Stimulated activated naive CD8-positive, alpha-beta T cell treated with anti-CD3 and anti-CD28 coated beads, Interleukin-15, amount 100 ng/mL, for 72 hours (primary cell): ENCODE measurements at places on chromosomes 7 and 10.

DNA sequence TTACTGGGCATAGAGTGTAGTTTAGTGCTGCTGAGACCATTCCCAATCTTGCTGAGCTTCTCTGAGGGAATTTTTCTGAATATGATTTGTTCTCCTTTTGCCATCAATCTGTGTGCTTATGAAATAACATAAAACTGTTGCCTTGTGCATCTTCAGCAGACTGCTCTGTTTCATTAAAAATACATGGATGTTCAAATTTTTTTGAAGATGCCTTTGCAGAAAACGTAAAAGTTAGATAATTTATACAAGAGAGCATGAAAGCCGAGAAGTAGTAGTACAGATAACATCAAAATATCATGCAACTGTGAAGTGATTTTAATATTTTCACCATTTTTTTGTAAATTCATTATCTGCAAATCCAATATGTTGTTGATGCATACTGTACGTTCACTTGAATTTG, 174.7 kb upstream of the CSTF2T start:
- DNase-seq: no peak

- no peak for DNase-seq
Observed at GRCh38 chr7:136116186-136116585, 139.0 kb upstream of the MTPN start.

DNA sequence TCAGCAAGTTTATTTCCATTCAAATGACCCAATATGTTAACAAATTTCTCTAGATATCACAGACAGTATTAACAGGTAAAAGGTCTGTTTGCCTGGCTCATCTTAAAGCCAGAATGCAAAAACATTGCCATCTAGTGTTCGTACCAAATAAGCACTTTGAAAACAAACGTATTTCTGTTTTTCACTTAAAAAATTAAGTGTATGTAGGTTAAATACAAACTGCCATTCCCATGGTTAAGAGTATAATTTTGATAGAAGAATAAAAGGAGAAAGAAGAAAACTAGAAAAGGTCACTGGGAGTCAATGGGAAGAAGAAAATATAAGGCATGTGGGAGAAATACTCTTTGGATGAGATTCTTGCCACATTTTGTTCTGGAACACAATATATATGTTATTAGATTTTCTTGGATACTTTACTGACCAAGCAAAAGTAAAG, 51.0 kb downstream of the ORC5 start:
- no peak for DNase-seq

GRCh38 chr10:13716081-13717071, 129.6 kb downstream of the PRPF18 start:
- no peak for DNase-seq

DNA sequence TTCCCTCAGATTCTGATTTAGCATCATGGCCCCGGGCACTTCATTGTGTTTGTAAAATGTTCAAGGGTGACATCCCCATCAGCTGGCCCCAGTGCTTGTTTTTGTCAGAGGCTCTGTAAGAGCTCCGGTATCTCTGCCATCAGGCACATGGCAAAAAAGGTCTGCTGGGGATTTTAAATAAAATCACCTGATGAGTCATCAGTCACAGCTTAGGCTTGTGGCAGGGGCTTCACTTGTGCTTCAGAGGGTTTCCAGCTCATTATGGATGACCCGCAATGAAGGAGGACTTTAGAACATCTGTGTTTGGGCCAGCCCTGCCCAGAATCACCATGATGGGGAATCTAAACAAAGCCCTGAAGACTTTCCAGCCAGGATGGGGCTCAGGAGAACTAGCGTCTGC, 259.9 kb downstream of the ZEB1 start:
- no peak for DNase-seq

DNA sequence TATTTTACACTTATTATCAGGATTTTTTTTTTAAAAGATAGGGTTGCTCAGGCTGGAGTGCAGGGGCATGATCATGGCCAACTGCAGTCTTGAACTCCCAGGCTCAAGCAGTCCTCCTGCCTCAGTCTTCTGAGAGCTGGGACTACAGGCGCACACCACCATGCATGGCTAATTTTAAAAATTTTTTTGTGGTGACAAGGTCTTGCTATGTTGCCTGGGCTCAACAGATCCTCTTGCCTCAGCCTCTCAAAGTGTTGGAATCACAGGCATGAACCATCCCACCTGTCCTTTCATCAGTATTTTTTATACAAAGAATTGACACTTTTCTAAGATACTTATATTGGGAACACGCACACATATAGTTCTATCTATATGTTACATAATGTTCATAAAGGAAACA, 99.3 kb downstream of the PIP4K2A start:
- no peak for DNase-seq

DNA sequence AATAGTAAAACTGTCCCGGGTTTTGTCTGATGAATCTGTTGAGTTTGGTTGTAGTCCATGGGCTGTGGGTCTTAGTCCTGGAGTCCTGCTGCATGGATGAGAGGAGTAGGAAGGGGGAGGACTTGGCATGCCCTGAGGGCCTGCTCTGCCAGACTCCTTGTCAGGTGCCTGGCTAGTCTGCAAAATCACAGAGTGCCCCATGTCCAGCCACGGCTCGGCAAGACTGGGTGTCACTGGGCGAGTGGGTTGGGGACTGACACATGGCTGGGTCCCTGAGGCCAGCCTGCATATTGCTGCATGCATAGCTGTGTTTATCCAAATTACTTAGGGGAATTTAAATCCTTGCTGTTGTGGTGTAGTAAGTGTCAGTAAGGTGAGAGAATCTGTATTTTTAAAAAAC, 9.7 kb downstream of the MINDY4 start:
- DNase-seq: no peak

- DNase-seq: no peak
Observed at GRCh38 chr7:132915647-132916046, 166.2 kb downstream of the CHCHD3 start.

- DNase-seq: no peak
Observed at GRCh38 chr7:158488181-158488971, 99.2 kb downstream of the PTPRN2 start.

GRCh38 chr7:2904202-2904601, 60.1 kb upstream of the GNA12 start:
- no peak for DNase-seq

- no peak for DNase-seq
Observed at GRCh38 chr7:92052684-92053083, 81.6 kb downstream of the CYP51A1 start.

- no peak for DNase-seq
Observed at GRCh38 chr10:118958984-118959925, 70.3 kb upstream of the NANOS1 start.

DNA sequence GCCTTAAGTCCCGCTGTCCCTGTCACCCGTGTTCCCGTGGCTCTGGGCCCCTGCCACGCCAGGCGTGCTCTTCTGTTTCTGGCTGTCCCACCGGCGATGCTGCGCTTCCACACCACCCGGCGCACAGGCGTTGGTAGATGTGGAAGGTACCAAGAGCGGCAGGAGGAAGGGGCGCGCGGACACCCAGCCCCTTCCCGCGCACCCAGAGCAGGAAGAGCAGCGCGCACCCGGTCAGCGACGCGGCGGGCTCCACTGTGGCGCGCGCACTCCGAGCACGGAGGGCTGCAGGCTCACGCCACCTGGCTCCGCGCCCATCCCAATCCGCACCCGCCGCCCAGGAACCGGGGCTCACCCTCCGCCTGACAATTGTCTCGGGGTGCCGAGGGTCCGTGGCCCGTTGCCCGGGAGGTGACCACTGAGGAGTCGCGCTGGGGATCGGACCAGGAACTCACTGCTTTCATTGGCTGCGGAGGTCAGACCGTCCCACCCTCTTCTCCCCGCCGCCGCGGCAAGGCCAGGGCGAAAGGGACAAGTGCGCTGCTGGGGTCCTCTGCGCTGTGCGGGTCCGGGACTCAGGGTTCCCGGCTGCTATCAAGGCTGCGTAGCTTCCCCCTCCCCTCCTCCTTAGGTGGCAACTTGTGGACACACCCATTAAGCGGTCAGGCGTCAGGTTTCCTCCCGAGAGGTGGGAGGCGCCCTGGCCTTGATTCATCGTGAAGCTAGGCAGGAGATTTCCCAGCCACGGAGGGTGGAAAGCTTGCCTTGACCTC, 121.6 kb upstream of the ZNF92 start:
- DNase-seq: no peak

- DNase-seq: no peak
Observed at GRCh38 chr10:24120646-24121045, 88.3 kb upstream of the KIAA1217 start.

DNA sequence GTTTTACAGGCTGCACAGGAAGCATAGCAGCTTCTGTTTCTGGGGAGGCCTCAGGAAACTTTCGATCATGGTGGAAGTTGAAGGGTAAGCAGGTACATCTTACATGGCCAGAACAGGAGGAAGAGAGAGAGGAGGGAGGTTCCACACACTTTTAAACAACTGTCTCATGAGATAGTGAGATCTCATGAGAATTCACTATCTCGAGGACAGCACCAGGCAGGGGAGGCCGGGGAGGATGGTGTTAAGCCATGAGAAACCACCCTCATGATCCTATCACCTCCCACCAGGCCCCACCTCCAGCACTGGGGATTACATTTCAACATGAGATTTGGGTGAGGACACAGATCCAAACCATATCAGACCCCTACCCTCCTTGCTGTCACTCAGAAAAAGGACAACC, 23.7 kb downstream of the ZNF503 start:
- no peak for DNase-seq

GRCh38 chr10:117997673-117998072, 49.1 kb downstream of the RAB11FIP2 start:
- no peak for DNase-seq

DNA sequence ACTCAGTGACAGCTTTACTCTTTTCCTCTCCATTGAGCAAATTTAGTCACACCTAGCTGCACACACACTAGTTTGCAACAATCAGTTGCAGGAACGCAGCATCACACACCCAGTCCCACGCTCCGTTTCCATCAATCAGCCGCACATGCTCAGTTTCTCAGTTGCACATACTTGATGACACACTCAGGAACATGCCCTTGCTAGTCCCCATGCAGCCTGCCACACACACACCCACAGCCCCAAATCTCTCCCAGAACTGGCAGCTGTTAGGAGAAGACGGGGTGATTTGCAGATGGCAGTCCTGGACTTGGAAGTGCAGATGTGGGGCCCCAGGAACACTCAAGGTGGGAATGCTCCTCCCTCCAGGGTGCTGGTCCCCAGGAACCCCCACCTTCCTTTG, 7.7 kb downstream of the LBX1 start:
- DNase-seq: no peak

DNA sequence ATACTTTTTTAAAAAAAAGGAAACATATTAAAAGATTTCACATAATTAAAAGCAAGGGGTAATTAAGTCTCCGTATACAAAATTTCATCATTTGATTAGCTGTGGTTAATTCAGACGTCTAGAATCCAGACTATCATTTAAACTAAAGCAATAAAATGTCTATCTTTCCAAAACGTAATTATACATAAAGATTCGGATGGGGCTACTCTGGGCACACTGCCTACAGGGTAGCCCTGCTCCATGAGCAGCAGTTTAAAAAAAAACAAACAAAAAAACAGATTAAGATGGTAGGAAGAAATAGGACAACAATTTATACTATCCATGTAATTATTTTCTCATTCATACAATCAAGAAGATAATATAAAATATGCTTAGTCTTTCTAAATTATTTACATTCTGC, 96.0 kb downstream of the NRBF2 start:
- DNase-seq: no peak

DNA sequence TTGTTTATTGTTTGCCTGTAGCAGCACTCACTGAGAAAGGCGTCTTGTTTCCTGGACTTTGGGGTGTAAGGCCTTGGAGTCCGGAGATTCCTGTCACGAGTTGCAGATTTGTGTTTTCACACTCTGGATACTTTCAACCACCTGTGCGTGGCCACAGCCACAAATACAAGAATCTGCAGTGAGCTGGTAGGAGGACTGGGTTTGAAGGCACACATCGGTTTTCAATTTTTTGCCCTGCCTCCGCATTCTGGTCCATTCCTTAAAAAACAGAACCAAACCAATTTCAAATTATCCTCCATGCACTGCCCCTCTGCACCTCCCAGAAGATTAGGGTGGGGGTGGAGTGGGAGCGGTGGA, 619 bp downstream of the EXOC4 start:
- DNase-seq: no peak

DNA sequence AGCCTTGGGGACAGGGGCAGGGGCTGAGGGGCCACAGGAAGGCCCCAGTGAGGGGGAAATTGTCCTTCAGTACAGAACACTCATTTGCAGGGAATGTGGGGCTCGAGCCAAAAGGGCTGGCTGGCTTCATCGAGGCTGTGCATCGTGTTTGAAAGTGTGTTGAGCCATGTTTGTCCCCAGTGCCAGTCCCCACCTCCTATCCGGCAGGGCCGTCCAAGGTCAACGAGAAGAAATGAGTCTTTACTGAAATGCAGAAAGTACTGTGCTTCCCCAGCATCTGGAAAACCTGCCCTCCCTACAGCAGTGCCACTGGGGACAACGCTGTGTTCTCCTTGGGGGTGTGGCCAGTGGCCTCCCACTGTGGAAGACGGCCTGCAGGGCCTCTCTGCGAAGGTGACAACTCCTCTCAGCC, 214.1 kb downstream of the KLF6 start:
- no peak for DNase-seq
